SK-N-SH treated with all-trans-retinoic acid at 6 μM for 48 hours (cell line): ENCODE measurements at places on chromosomes 5 and 9.
A peak's percentile ranks its signal among the peaks of the same experiment; 100 is the strongest.

DNA sequence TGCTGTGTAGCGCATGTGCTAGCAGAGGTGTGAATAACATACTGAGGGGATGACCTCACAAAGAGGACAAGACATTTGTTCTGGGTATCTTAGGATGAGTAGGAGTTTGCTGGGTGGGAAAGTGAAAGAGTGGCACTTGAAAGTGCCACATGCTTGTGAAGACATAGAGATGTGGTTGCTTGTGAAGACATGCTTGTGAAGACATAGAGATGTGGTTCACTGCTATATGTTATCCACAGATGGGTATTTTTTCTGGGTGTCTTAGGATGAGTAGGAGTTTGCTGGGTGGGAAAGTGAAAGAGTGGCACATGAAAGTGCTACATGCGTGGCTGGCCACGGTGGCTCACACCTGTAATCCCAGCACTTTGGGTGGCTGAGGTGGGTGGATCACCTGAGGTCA is 63.6 kb downstream of the MAST4 start:
- ATAC-seq: no peak

- ATAC-seq: no peak
Measured at GRCh38 chr5:14762549-14763216, 98.2 kb downstream of the OTULIN start.

GRCh38 chr5:96199713-96200183 is 233.3 kb downstream of the PCSK1 start:
- ATAC-seq: no peak

DNA sequence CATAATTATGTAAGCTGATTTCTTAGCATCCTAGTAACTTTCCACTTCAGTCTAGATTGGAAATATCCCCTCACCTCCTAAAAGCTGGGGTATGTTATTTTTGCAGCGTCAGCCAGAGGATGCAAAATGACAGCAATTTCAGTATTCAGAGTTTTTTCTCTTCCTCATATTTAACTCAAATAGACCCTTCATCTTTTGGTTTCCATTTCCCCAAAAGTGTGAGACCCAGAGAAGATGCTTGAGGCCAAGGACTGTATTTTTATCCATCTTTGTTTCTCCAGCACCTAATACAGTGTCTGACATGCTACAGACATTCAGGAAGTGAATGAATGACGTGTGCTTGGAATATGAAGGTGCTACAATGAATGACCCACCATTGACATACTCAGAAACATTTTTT is 75.5 kb upstream of the RANBP3L start:
- no peak for ATAC-seq

DNA sequence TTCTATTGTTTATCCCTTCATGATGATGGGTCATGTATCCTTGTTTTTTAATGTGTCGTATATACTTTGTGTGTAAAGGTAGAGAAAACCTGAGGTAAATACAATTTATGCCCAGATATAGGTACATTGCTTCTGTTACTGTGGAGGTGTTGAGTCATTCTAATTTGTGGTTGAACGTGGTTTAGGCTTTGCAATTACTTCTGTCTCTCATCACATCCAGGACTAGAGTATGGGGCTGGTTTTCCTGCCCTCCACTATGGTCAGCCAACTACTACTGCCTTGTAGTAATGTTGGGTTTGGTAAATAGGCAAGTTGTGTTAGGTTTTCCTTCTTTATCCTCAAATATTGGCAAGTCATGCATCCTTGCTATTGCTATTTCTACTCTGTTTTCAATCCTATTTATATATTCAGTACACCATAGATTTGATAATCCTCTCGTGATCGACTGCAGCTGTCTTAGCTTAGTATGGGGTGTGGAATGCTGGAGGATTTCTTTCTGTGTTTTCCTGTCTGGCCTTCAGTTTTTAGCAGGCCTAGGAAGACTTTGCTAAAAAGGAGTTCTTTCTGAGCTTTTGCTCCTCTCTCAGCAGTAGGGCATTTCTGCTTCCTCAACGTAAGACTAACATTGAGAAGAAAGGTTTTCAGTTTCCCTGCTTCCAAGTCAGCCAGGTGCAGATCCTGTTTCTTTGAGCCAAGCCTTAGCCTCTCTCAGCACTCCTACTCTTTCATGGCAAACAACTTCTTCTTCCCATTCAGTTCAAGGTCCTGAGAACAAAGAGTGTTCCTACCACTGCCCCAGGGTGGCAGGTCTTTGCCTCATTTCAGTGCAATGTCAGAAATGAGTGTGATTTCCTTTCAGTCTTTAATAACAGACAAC is 844.4 kb upstream of the CDH18 start:
- ATAC-seq: no peak

- no peak for ATAC-seq
Measured at GRCh38 chr9:75226403-75227139, 138.3 kb downstream of the OSTF1 start.

DNA sequence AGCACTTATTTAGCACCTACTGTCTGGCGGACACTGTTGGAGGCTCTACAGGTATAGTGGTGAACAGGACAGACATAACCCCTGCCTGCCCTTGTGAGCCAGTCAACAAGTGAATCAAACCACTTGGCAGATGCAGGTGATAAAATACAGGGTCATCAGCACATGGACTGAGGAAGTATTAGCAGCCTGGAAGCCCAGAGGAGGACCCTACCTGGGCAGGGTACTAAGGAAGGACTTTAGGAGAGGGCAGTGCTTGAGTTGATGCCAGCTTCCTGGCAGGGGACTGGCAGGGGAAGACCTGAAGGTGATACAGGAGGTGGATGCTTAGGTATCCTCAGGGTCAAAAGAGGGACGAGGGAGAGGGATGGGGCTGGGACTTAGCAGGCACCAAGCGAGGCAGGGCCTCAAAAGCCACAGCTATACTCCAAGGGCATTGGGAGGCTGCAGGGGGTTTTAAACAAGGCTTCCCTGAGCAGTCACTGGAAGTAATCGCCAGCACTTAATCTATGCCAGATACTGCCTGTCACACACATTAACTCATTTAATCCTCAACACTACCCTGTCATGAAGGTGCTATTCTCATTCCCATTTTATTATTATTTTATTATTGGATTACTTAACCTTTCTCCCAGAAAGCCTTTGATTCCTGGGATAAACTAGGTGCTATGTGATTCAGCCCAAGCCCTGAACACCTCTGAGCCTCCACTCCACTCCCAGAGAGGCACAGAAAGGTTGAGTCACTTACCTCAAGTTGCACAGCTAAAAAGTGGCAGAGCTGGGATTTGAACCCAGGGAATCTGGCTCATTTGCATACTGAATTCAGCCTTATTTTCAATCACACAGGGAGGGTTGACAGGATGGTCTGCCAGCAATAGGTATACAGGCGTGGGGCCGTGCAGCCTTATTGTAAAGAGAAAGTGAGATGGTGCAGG is 63.8 kb upstream of the ORM1 start:
- ATAC-seq: peak; percentile 22; the same call in 1 of the 3 replicates

DNA sequence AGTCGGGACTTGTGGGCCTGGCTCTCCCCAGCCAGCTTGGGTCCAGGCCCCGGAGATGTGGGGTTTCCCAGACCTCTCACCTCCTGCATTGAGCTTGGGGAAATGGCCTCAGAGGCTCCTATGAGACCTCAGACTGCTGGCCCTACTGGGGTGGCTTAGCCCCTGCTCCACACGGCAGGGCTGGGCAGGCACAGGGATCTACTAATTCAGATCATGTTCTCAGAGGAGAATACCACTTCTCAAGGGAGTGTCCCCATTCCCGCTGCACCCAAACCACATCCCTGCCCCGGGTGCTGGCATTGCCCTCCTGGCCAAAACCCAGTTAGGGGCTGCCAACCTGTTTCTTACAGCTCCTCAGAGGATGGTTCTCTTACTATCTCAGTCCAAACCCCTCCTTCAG is 82.1 kb upstream of the LMX1B start:
- ATAC-seq: no peak

GRCh38 chr9:136507221-136507991 is 24.6 kb upstream of the SEC16A start:
- ATAC-seq: no peak

GRCh38 chr9:86674487-86674886 is 272.8 kb downstream of the GAS1 start:
- ATAC-seq: peak; percentile 73

GRCh38 chr9:34559624-34560455 is 29.7 kb downstream of the CNTFR start:
- peak; percentile 82 for ATAC-seq

GRCh38 chr5:95780597-95780996 is 41.9 kb downstream of the GLRX start:
- peak; percentile 19 for ATAC-seq

DNA sequence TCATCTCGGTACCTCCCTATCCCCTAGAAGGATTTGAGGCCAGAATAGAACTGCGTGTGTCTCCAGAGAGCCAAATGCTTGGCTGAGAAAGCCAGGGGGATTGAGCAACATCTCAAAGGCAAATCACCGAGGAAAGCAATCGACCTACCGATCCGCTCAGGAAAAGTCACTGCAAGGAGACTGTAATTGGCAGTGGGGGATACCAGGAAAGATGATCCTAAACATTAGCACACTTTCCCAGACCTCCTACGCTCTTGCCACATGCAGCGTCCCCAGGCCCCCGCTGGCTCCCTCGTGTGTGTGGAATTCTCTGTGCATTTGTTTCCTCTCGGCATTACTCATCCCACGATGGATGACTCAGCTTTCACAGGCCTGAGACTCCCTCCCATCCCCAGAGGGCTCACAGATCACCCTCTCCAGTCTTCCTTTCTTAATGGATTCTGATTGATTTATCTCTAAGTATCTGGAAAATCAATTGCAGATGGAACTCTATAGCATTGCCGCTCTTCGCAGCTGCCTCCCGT is 82.2 kb upstream of the ICE1 start:
- peak; percentile 98 for ATAC-seq

DNA sequence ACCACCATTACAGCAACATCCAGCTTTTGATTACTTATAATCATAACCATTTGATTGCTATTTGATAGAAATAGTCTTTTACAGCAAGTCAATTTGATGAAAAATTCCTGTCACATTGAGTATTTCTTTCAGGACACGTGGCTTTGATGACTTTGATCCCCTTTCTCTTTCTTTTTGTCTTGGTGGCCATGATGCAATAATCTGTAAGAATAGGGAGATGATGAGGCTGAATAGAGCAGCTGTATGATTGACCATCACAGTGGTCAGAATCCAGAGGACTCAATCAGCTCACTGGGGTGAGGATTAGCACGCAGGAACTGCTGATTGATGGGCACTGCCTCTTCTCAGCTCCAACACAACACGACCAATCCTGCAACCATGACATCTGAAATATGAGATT is 262.7 kb downstream of the PARP8 start:
- ATAC-seq: no peak

DNA sequence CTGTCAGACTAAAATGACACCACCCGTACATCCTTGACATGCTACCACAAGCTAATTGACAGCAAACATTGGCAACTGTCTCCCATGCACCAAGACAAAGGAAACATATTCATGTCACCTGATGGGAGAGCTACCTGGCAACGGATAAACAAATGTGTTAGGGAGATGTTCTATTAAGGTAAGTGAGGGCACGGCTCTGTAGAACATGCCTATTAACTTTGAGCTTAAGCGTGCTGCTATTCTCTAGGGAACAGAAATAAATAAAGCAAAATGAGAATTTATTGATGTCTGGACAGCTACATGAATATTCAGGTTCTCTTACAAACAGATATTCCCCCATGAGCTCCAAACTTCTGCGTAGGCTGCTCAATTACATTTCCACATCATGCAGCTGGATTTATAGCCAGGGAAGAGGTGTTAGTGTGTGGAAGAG is 361.4 kb upstream of the RFX3 start:
- ATAC-seq: no peak

DNA sequence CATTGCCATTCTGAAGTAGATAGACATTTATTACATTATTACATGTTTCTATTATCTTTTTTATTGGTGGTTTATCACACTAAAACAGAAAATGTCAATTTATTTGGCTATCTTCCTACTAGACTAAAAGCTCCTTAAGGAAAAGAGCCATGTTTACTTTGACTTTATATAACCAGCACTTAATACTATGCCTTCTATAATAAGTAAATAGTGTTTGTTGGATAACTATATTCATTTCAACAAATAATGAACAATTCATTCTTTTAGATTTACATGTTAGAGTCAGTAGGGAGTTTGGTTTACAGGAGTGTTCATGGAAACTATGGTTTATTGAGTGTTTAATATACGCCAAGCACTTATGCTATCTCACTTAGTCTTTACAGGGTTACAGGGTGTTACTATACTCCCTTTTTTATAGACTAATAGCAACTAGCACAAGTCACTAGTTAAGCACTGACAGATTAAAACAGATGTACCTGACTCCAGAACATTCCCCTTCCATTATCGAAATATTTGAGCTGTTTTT is 7.3 kb downstream of the PPIP5K2 start:
- no peak for ATAC-seq

DNA sequence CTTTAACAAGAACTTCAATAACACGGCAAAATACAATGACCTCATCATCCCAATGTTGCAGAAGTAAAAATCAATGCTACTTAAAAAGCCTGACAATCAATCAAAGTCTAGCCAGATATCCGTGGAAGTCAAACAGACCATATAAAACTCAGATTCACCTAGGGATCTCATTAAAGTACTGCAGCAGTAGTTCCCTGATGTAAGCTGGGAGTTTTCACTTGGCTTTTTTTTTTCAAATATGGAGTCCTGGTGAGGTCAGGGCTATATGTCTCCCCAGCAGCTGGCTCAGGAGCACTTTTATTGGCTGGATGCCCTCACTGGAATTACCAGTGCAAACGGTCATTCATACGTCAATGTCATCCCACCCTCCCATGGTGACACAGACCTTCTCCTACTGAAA is 220.6 kb upstream of the SLC30A5 start:
- ATAC-seq: peak; percentile 37; the same call in 2 of the 3 replicates

- peak; percentile 36 for ATAC-seq
Measured at GRCh38 chr9:69674716-69675438, 2.7 kb upstream of the APBA1 start.

DNA sequence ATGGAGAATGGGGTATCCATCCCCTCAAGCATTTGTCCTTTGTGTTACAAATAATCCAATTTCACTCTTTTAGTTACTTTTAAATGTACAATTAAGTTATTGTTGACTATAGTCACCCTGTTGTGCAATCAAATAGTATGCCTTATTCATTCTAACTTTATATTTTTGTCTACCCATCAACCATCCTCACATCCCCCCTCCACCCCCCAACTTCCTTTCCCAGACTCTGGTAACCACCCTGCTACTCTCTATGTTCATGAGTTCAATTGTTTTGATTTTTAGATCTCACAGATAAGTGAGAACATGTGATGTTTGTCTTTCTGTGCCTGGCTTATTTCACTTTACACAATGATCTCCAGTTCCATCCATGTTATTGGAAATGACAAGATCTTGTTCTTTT is 15.4 kb upstream of the RANBP17 start:
- no peak for ATAC-seq

DNA sequence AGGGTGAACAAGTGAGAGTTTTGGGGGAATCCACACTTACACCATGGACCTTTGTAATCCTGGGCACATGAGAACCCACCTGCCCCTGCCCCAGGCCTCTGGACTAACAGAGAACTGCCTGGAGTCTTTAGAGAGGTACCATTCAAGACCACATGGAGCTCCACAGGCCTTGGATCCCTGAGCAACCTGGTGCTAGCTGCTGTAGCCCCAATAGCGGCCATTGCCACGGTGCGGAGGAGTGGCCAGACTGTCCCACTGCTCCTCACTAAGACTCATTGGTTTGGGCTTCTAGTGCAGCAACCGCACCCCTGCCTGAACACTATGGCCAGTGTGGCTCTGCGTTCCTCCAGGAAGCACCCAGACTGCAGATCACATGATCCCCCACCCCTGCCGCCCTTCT is 45.8 kb downstream of the OSMR start:
- no peak for ATAC-seq

- no peak for ATAC-seq
Measured at GRCh38 chr5:25979086-25979485, 1059.3 kb downstream of the CDH9 start.
